Upper lobe of right lung (tissue), 1 donor: ENCODE measurements at places on chromosomes 11 and 22. TPM values are rescaled to one million over a fixed set of nuclear protein-coding genes. Genes with fewer than 3 reads are reported as not detected.

ADM2 gene
- 2.6 TPM for total RNA-seq

POGLUT3 gene
- total RNA-seq, result 23.3 TPM

ZNF280B gene
- 0.49 TPM for total RNA-seq

NXPE1 gene
- total RNA-seq, result not detected

TCN1 gene
- not detected for total RNA-seq

DEUP1 gene
- total RNA-seq, result not detected

MRGPRX4 gene
- not detected for total RNA-seq

LYVE1 gene
- 108 TPM for total RNA-seq

SPON1 gene
- total RNA-seq, result 76.8 TPM

DNA sequence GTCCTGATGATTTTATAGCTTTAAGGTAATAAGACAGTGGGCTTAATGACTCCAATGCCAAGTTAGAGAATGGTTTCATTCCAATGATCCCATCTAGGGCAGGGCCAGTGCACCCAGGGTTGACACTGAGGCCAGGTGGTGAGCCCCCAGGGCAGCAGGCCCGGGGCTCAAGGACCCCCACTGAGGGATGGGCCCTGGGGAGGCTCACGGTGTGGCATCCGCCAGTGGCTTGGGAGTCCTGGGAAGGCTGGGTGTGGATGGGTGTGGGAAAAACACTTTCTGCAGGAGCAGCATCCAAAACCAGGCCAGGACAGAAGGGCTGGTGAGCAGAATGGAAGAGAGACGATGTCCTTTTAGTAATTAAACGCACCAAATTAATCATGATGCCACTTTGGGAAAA is 626.3 kb downstream of the TBC1D22A start:
- H3K4me1 ChIP-seq, result no peaks in the 10 kb centered on the region
- no peak overlapping the region for H3K4me3 ChIP-seq
- no peak overlapping the region for H3K27ac ChIP-seq
- peak; percentile 17 for DNase-seq
- H3K36me3 ChIP-seq, result no peaks in the 10 kb centered on the region

- H3K27me3 ChIP-seq, result no peaks in the 10 kb centered on the region
- H3K27ac ChIP-seq, result no peak overlapping the region
- H3K4me1 ChIP-seq, result peaks cover 15% of the 10 kb centered on the region
- H3K36me3 ChIP-seq, result no peaks in the 10 kb centered on the region
These were observed 21.6 kb downstream of the P2RY2 start for GRCh38 chr11:73239571-73240189.

DNA sequence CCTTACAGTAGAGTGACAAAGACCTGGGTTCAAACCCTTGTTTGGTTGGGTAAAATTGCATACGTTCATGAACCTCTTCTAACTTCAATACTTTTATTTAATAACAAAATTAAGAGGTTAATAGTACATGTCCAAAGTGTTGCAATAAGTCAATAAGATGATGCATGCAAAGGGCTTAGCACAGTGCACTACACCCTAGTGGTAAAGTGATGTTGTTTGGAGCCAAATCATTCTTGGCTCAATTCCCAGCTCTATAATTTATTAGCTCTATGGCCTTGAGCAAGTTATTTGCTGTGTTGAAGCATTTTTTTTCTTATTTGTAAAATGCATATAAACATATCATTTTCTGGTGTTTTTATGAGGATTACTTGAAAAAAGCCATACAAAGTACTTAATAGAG is 945.3 kb downstream of the LRRC4C start:
- H3K27ac ChIP-seq, result no peak overlapping the region
- H3K27me3 ChIP-seq, result no peaks in the 10 kb centered on the region
- H3K36me3 ChIP-seq, result no peaks in the 10 kb centered on the region
- H3K4me1 ChIP-seq, result no peaks in the 10 kb centered on the region

GRCh38 chr11:86669424-86669823 is 3.0 kb downstream of the ME3 start:
- no peaks in the 10 kb centered on the region for H3K36me3 ChIP-seq
- DNase-seq, result no peak
- no peak overlapping the region for H3K4me3 ChIP-seq
- no peaks in the 10 kb centered on the region for H3K27me3 ChIP-seq

DNA sequence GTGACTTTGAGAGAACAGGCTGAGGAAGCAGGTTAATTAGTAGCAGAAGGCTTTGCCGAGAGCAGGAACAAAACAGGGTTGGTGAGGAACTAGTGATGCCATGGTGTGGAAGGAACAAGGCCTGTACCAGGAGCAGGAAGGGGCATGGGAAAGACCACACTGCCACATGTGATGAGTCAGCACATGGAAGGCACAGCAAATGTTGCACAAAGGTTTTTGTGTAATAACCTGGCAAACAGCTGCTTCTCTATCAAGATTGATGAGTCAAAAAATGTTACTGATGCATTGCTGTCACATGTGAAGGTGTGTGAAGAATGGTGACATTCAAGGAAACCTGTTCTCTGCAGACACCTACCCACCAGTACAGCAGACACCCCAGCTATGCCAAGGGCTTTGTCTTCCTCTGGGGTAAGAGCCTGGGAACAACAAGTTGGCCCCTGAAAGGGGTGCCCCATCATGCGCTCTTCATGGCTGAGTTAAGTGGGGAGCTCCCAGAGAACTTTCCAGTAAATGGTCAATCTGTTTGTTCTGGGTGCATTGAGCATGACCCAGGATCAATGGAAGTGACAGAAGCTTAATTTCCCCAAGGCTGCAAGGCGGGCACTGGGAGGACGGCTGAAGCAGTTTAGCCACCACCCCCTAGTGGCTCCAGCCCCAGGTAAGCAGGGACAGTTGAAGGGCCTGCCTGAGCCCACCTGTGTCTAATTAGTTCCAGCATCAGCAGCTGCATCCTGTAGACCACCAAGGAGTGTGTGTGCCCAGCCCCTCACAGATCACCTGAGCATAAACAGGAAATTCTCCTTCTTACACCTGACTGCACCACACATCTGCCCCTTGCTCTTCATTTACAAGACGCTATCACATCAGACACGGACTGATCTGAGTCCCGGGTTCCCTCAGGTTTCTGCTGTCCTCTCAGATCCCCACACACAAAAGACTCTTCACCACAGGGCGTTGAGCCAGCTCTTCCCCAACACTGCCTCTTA is 47.6 kb downstream of the GGTLC2 start:
- peaks cover 6% of the 10 kb centered on the region for H3K4me1 ChIP-seq
- H3K27me3 ChIP-seq, result no peaks in the 10 kb centered on the region
- DNase-seq, result no peak
- H3K36me3 ChIP-seq, result no peaks in the 10 kb centered on the region
- no peak overlapping the region for H3K27ac ChIP-seq
- no peak overlapping the region for H3K4me3 ChIP-seq

- peaks cover 3% of the 10 kb centered on the region for H3K4me1 ChIP-seq
- H3K4me3 ChIP-seq, result no peak overlapping the region
- peak overlapping the region; percentile 25 for H3K27ac ChIP-seq
- H3K36me3 ChIP-seq, result no peaks in the 10 kb centered on the region
- DNase-seq, result peak; percentile 83
- H3K27me3 ChIP-seq, result no peaks in the 10 kb centered on the region
These were observed 84.9 kb downstream of the CTTN start for GRCh38 chr11:70483077-70483861.

GRCh38 chr11:43756575-43756974 is 76.0 kb downstream of the HSD17B12 start:
- H3K4me1 ChIP-seq, result no peaks in the 10 kb centered on the region
- no peak overlapping the region for H3K4me3 ChIP-seq
- H3K27me3 ChIP-seq, result no peaks in the 10 kb centered on the region
- H3K36me3 ChIP-seq, result peaks cover 31% of the 10 kb centered on the region

GRCh38 chr11:102138670-102139069 is 28.4 kb downstream of the YAP1 start:
- H3K27me3 ChIP-seq, result no peaks in the 10 kb centered on the region
- H3K36me3 ChIP-seq, result no peaks in the 10 kb centered on the region
- no peak overlapping the region for H3K4me3 ChIP-seq
- peaks cover 22% of the 10 kb centered on the region for H3K4me1 ChIP-seq

DNA sequence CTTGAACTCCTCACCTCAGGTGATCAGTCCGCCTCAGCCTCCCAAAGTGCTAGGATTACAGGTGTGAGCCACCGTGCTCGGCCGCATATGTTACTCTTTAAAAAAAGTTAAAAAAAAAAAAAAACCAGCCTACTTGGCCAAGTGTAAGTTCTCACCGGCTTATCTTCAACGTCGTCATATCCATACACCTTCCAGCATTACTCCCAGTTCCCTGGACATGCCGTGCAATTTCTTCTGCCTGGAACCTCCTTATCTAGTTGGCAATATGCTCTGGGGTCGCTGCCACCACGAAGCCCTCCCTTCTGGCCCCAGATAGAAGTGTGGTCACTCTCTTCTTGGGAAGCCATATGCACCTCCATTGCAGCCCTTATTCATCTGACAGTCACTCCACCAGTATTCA is 36.3 kb upstream of the CBX7 start:
- H3K4me3 ChIP-seq, result no peak overlapping the region
- DNase-seq, result no peak
- H3K27ac ChIP-seq, result no peak overlapping the region
- peaks cover 11% of the 10 kb centered on the region for H3K4me1 ChIP-seq
- no peaks in the 10 kb centered on the region for H3K36me3 ChIP-seq

- H3K4me1 ChIP-seq, result no peaks in the 10 kb centered on the region
- H3K27me3 ChIP-seq, result peaks cover 29% of the 10 kb centered on the region
- DNase-seq, result no peak
- H3K4me3 ChIP-seq, result no peak overlapping the region
- H3K27ac ChIP-seq, result no peak overlapping the region
These were observed 7.2 kb downstream of the MS4A15 start for GRCh38 chr11:60763692-60764369.

DNA sequence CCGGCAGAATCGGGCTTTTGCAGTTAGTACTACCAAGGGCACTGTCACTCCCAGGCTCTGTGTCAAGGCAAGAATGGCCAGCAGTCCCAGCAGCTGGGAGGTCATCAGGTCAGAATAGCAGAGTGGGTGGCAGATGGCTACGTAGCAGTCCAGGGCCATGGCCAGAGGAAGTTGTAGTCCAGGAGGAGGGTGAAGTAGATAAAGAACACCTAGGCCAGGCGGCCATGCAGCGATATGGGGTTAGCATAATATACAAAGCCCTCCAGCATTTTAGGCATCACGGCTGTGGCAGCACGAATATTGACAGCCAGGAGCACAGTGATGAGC is 52.1 kb downstream of the RRM1 start:
- H3K36me3 ChIP-seq, result no peaks in the 10 kb centered on the region
- no peak overlapping the region for H3K27ac ChIP-seq
- no peak overlapping the region for H3K4me3 ChIP-seq
- no peak for DNase-seq
- H3K4me1 ChIP-seq, result no peaks in the 10 kb centered on the region
- no peaks in the 10 kb centered on the region for H3K27me3 ChIP-seq

DNA sequence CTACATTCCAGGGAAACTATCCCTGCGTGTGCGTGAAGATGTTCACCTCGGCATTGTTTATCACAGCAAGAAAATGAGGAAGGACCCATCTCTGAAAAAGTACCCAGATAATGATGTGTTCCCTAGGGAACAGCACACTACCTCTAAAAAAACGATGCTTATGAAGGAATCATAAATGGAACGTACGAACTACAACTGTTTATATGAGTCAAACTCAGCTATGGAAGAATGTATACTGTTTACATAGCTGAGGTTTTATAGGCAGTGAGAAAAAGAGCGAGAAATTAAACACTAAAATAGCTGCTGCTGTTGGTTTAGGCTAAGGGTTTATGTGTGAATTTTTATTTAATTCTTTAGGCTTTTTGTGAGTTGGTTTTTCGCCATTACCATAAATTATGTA is 48.9 kb downstream of the APOL1 start:
- H3K27me3 ChIP-seq, result no peaks in the 10 kb centered on the region
- no peak for DNase-seq
- H3K27ac ChIP-seq, result no peak overlapping the region
- H3K4me3 ChIP-seq, result no peak overlapping the region
- H3K36me3 ChIP-seq, result peaks cover 100% of the 10 kb centered on the region
- H3K4me1 ChIP-seq, result no peaks in the 10 kb centered on the region

DNA sequence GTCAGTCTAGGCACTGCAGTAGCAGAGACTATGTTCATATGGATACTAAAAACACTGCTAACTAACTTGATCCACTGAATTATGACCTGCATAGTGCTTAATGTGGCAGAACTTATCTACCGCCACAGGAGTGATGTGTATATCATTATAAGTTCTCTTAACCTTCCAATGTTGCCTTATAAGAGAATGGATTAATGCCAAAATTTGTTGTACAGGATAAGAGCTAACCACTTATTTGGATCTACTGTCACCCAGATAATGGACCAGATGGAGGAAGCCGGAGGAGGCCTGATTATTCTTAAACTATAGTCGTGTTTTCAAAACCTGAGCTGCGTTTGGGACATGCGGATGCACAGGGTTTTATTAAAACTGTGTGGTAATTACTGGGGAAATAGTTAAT is 1.9 kb upstream of the OR51B4 start:
- no peaks in the 10 kb centered on the region for H3K36me3 ChIP-seq
- no peak overlapping the region for H3K4me3 ChIP-seq
- DNase-seq, result no peak
- H3K27me3 ChIP-seq, result no peaks in the 10 kb centered on the region

DNA sequence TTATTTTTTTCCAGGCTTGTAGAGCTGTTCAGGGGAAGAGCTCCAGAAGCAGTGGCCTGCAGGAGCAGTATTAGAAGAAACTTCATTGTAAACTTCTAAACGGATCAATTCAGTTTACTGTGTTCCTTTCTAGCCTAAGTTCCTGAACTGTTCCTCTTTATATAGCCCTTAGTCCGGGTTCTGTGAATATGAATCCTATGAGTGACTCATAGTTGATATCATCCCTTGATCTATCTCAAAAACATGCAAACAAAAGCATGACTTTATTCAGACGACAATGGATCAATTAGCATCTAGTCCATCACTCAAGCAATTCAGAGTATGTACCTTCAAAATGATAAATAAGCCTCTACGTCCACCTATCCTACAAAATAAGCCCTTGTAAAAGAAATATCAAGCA is at the start of gene MMP12:
MMP12 (minus strand) TSS at position 131 of the 400 bp plus-strand sequence; CDS start at position 86, 45 bp downstream.
- no peaks in the 10 kb centered on the region for H3K4me1 ChIP-seq
- H3K27ac ChIP-seq, result no peak within 1 kb of the TSS
- no peaks in the 10 kb centered on the region for H3K36me3 ChIP-seq
- no peaks in the 10 kb centered on the region for H3K27me3 ChIP-seq
- DNase-seq, result no peak
- H3K4me3 ChIP-seq, result no peak within 1 kb of the TSS

DNA sequence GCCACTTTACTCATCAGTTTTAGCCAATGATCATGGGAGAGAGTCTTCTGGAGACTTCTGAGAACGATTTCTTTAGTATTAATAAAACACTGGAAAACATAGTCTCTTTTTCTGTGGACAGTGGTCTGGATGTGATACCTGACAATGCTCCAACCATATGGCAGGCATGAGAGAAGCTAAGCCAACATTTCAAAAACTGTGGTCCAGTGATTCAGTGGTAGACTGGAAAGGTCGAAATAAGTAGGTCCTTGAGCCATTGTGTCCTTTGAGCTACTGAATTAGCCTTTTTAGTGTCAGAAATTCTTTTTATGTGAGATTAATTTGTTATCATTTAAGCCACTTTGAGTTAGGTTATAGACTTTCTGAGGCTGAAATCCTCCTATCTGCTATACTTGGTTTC is 197.7 kb upstream of the CTSC start:
- H3K4me1 ChIP-seq, result no peaks in the 10 kb centered on the region
- DNase-seq, result no peak
- no peaks in the 10 kb centered on the region for H3K27me3 ChIP-seq
- H3K4me3 ChIP-seq, result no peak overlapping the region
- H3K27ac ChIP-seq, result no peak overlapping the region
